NCI-H2081 treated with DMSO at 0.1 percent for 48 hours (cell line): ENCODE measurements at places on chromosomes 4 and X.

DNA sequence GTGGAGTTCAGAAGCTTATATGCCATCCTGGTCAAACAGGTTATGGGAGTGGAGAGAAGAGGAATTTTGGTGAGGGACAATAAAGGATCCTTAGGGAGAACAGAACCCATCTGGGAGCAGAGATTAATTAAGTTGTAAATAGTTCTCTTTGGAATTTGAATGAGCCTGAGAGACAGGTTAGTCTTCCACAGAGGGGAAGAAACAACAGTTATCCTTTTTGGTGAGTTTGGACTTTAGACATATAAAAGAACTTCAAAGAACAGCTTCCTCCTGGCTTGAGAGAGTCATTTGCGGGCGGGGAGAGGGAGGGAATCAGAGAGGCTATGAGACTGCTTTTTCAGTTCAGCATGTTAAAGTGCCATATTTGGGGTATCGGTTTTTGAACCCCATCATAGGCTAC is 793.3 kb upstream of the MAGEB2 start:
- no peak for DNase-seq

DNA sequence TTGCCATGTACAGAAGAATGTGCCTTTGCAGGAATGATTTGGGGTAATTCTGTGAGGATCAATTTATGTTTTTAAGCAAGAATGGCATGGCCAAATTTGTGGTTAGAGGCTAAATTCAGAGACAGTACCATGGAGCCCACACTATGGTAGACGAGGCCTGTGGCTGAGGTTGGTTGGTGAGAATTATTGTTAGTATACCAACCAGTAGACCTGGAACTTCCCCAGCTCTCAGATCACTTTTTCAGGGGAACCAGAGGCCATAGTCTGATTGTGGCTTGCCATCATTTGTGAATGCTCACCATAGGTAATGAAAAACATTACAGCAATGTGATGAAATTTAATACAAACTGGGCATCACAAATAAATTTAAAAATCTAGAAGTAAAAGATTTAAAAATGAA is 56.3 kb downstream of the SHISA3 start:
- DNase-seq: no peak

GRCh38 chrX:49919617-49920016 is 2.8 kb upstream of the CLCN5 start:
- DNase-seq: no peak

- no peak for DNase-seq
Measured at GRCh38 chr4:185201977-185202962, 1.5 kb downstream of the CFAP97 start.

DNA sequence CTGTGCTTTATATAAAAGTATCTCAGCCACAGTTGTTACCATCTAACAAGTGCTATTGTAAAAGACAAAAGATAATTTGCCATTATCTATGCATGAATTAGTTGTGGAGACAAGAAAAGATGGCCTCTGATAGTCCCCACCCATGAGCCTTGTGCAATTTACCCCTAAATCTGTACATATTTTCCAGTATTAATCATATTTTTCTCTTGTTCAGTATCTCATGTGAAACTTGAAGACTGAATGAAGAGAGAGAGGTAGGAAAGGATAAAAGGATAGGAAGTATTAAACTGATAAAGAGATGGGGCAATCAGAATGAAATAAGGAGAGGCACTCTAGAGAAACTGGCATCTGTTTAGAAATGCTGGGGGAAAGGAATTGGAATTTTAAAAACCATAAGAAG is 3.7 kb downstream of the MYOZ2 start:
- no peak for DNase-seq

GRCh38 chrX:1424147-1424851 is 28.4 kb downstream of the ASMTL start:
- DNase-seq: no peak
